Sciatic nerve (tissue), 2 donors: ENCODE measurements at places on chromosomes 3 and 15.

DNA sequence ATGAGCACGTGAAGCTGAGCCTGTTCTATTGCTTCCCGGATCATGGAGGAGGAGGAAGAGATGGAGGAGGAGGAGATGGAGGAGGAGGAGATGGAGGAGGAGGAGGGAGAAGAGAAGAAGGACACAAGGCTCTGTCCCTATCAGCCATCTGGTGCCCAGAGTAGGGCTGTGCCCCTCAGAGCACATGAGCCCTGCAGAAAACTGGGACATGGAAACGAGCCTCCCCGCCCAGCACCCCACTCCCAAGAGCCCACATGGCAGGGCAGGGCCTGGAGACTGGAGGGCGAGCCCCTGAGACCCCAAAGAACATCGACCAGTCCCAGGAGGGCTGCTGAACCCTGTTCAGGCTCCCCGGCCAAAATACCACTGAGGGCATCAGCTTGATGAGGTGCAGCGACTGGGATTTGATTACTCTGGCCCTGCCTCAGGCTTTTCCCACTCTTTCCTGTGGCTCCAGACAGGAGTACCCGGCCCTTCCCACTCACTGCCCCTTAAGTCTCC is 285.6 kb downstream of the UACA start:
- DNase-seq: no peak

GRCh38 chr3:45186871-45187270 is 39.2 kb downstream of the TMEM158 start:
- DNase-seq: no peak

DNA sequence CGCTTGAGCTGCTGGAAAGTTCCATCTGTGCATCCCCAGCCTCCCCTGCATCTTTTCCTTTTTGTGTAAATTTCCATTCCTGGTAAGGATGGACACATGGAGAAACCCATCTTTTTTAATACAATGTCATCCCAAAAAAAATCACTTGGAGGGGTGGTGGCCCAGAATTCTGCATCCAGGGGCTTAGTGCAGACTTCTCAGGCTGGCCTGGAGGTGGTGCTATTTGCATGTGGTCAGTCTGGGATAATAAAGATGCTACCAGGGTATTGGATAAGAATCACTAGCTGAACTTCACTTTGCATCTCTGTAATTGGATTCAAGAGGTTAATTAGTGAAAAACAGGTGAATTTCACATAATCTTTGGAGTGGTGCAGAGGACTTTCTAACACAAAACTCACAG is 1.8 kb upstream of the ZSCAN2 start:
- DNase-seq: peak; percentile 58

DNA sequence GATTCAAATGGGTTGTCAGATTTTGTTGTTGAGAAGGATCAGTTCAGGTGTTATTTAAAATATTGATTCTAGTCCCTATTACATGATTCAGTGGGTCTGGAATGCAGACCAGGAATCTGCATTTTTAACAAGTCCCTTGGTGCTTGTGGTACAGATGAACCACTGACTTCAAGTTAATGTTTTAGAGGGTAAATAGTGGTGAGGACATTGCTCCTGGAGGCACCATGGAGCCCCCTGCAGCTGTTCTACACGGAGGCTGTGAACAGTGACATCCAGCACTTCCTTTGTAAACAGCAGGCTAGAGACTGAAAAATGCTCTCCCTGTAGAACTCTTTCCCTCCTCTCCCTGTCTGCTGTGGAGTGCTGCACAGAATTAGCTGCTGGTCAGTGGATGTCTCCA is 4.8 kb upstream of the FSIP1 start:
- no peak for DNase-seq

DNA sequence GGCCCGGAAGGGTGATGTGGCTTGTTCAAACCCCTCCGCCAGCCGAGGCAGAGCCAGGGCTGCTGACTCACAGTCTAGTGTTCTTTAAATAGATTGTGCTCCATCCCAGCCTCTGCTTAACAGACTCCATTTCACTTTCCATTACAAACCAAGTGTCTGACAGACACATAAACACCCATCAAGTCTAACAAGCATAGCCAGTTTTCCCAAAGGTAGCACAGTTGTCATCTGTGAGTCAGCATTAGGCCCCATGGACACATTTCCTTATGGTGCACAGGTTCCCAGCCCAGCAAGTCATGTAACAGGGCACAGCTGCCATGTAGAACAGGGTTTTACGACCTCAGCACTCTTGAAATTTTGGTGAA is 109.9 kb upstream of the RAP2B start:
- DNase-seq: no peak

- DNase-seq: no peak
Observed at GRCh38 chr15:39135989-39136388, 444.9 kb upstream of the THBS1 start.
